Uterus (tissue), 4 donors: ENCODE measurements at places on chromosomes 6 and 20.
A peak's percentile ranks its signal among the peaks of the same experiment; 100 is the strongest.

- DNase-seq, result no peak
Measured at GRCh38 chr6:166640342-166641043, 13.4 kb upstream of the RPS6KA2 start.

GRCh38 chr20:51516855-51517254, 25.7 kb downstream of the NFATC2 start:
- DNase-seq, result no peak

GRCh38 chr6:167163476-167164011, 5.8 kb upstream of the GPR31 start:
- no peak for DNase-seq

GRCh38 chr20:47686545-47686944, 98.7 kb downstream of the SULF2 start:
- peak; percentile 54 for DNase-seq

GRCh38 chr20:23178806-23179205, 92.7 kb upstream of the CD93 start:
- no peak for DNase-seq

GRCh38 chr6:43963877-43964658, 163.2 kb downstream of the MRPL14 start:
- no peak for DNase-seq

DNA sequence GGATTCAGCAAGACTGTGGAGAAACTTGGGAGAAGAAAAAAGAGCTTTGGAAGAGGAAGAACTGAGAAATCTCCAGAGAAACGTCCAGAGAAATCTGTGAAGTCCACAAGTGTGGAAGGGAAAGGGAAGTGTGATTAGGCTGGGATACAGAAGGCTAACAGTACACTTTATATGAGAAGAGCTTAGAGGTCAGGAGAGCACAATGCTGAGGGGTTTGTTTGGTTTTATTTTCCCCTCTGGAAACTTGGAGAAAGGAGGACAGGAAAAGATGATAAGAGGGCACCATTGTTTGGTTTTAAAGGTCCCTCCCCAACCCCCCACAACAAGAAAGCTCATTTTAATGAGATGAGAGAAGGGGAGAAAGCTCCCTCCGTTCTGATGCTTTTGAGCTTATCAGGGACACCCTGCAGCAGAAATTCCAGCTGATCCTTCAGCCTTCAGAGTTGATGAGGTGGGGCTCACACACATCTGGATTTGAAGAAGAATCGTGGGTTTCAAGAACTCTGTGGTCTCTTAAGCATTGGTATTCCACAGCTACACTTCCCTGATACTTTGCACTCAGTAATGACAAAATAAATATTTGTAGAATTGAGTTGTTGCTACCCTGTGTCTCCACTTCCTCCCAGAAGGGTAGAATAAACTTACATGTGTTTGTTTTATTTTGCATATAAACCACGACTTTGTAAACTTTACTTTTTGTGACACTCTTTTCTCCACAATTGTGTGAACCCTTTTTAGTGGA, 1.9 kb downstream of the NT5E start:
- no peak for DNase-seq

DNA sequence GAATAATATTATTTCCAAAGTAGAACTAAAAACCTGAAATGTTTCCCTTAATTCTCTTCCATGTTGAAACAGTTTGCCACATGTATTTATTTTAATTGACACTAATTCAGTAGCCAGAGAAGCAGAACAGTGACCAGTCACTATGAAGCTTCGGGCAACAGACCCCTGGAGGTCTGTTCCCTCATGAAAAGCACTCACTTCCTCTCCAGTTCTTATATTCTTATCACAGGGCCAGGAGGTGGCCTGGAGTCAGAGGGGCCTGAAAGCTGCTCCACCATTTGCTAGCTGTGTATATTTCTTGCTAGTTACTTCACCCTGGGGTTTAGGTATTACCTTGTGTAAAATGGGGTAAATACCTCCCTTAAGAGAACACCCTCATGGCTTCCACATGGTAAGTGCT, 49.1 kb downstream of the MAP7 start:
- DNase-seq, result no peak

- no peak for DNase-seq
Measured at GRCh38 chr20:18737140-18737539, 76.4 kb upstream of the SCP2D1 start.
